ENCODE measurements at places on chromosomes 4 and X.

GRCh38 chr4:182863501-182863900 is 53.7 kb downstream of the DCTD start:
- DNase-seq = peak; percentile 25

DNA sequence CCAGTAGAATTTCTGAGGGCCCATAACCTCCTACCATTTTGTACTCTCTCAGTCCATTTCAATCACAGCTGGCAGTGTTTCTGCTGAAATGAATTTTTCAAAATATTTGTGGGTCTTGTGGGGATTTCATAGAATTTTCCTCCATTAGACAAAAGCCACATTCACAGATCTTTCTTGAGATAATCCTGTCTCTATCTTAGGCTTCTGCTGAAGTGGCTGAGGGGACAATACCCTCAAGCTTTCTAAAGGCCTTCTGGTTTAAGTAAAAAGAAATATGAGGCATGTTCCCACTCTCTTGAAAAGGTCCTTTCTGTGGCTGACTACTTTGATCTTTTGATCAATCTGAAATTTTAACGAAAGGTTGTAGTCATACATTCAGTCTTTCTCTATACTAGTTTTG is 1930.0 kb upstream of the AGA start:
- no peak for DNase-seq

- DNase-seq = no peak
Observed at GRCh38 chr4:109574443-109574850, 14.4 kb downstream of the MCUB start.

DNA sequence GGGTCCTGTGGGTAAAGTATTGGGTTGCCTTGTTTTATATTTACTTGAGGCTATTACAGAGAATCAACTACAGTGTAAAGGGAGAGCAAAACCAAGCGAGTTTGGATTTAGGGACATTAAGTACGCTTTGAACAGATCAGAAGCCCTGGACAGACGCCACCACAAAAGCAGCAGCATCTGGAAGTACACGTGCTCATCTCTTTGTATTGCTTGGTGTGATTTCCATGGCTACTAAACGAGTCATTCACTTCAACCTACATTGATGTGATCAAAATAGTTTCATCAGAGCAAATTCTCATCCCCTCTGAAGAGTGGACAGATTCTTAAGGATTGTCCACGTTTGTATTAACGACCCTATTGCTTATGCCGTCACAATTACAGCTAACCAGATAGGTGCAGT is 85.1 kb downstream of the SORBS2 start:
- no peak for DNase-seq

GRCh38 chrX:151880895-151881294 is 31.8 kb upstream of the MAGEA4 start:
- no peak for DNase-seq

GRCh38 chr4:61740886-61741285 is 540.8 kb downstream of the ADGRL3 start:
- DNase-seq = no peak

DNA sequence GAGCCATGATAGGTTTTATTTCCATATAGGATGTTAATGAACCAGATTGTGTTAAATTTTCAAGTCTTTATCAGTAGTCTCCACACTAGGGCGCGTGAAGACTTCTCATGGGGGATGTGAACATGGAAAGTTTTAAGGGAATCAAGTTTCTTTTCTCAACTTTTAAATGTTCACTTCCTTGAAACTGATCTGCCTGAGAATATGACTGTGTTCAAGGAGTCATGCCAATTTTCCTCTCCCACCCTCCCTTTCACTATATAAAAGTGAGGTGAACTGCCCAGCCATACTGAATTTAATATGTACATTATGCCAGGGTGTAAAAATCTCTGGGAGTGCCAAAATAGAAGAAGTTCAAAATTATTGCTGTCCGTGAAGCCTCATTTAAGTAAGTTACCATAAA is 30.4 kb upstream of the HPGDS start:
- DNase-seq = no peak

GRCh38 chrX:138669693-138670092 is 41.8 kb downstream of the FGF13 start:
- no peak for DNase-seq

DNA sequence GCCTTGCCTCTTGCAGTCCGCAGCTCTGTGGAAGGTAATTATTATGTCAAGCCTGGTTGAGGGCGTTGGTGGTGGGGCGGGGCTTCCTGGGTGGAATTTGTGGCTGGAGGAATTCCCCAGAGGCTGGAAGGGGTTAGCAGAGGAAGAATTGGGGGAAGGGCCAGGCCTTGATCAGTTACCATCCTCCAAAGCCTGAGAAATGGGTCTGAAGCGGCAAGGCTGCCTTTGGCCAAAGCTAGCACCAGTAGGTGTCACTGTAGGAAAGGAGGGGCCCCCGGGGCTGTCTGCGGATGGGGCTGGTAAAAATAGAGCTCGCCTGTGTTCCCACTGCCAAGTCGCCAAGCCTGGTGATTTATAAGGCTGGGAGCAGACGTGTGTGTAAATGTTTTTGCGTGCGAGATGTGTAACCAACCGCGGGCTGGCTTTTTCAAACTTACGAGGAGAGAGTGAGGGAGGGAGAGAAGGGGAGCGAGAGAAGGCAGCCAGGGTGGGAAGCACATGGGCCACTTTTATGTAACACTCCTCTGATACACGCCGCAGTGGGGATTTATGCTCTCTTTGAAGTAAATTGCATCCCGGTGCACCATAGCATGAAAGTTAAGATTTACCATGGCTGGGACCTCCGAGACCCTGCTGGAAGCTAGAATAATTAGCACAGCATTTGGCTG is 367.0 kb downstream of the BCOR start:
- DNase-seq = peak; percentile 53

DNA sequence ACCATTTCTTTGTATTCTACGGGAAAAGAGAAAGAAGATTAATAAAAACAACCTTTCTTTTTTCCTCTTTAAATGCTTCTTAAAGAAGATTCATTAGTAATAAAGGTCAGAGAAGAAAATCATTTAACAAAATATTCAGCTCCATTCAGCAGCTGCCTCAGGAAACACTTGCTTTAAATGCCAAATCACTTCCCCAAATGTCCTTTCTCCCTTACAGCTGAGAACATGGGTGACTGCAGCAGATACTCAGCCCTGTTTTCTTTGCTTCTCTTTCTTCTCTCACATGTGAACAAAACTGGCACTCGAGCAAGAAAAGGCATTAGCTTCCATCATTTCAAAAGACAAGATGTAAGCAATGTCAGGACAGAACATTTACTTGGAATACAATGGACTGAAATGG is 120.2 kb downstream of the INPP4B start:
- no peak for DNase-seq

DNA sequence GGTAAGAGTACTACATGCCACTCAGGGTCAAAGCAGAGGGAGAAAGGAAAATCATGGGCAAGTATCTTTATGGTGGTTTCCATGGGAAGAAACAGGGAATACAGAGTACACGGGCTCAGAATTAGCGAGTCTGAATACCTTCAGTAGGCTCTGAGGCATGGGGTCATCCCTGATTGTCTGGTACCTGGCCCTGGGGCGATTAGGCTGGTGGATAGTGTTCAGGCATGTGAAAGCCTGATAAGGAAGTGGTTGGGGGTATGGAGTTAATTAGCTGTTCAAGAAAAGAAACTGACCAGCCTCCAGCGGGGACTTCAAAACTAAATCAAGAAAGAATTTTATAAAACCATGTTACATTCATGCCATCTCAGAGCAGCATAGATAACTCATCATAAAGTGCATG is 518.8 kb downstream of the RAB28 start:
- DNase-seq = no peak

DNA sequence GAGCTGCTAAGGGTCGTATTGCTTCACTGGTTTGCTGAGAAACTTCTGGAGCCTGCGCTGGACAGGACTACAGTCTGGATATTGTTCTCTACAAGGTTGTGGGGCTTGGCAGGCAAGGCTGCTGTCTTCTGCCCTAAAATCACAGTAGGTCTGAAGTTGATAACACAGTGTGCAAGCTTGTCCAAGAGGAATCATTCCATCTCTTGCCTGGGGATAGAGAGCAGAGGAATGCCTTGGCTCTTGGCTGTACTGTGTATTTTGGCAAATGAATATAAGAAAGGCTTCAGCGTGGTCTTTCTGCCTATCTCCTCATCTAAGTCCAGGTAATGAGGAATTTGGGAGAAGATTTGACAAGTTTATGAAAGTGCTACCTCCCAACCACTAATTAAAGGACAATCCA is 9.4 kb upstream of the RASL11B start:
- DNase-seq = no peak

- no peak for DNase-seq
Observed at GRCh38 chr4:54661169-54661568, 3.4 kb downstream of the KIT start.

DNA sequence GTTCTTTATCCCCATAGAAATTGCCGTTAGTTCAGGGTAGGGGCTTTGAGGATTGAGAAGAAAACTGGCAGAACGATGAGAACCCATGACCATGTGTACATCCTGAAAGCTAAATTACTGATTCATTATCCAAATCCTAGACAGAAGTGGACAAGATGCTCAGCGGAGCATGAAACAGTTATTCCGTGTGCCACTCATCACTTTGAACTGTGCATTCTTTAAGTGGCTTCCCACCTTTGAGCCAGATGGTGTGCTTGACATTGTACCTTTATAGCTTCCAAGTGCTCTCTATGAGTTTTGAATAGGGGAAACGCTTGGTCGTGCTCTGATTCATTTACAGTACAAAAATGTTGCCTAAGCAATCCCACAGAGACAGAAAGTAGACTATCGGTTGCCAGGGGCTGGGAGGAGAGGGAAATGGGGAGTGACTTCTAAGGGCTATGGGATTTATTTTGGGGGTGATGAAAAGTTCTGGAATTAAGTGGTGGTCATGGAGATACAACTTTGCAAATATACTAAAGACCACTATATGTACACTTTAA is 100.0 kb downstream of the DOCK11 start:
- no peak for DNase-seq

DNA sequence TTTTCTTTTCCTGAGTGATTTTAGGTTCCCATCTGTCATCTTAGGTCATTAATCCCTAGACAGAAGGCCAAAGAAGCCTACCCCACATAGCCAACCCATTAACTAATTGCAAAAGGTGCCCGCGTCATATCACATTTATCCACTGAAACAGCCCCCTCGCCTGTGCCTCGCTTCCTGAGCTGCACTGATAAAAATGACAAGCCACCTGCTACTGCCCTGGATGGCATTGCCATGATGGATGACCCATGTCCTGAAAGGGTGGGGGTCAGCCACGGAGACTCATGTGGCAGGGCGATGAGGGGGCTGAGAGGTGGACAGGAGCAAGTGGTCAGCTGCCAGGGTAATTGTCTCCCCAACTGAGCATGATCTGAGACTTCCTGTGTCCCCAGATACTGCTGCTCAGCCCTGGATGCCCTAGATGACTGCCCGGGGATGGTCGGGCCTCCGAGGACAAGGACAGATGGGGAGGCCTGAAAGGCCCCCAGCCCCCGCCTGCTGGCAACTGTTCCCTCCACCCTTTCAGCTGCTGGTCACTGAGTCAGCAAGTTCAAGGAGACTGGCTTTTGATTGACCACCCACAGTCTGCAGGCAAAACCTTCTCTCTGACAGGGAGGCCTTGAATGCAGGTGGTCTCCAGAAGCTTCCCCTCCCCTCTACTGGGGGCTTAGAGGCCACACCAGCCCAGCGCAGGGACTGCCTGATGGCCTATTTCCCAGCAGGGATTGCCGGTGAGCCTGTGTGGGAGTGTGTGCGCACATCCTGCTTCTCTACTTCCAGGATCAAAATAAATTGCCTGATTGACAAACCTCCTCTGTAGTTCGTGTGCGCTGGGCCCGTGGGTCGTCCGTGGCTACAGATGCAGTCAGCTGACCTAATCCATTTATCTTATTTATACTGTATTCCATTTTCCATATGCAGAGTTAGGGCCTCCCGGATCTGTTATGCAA is 496.3 kb downstream of the BCOR start:
- no peak for DNase-seq

DNA sequence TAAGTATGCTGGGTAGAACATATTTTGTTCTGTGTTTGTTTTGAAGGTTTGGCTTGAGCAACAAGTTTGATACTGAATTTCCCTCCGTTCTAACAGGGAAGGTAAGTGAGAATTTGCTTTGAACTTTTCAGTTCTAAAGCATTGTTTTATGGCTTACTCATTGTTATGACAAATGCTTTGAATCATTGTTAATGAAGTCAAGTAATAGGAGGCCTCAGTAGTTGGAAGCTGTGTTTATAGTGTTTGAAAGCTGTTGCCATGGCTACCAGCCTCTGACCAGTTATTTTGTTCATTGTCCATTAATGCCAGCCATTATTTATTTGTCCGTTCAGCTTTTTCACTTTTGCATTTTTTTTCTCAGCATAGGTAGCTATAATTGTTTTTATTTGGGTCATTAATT is 14.4 kb downstream of the CHIC1 start:
- DNase-seq = no peak

All from CD4-positive, alpha-beta T cell treated with Interleukin-15 for 1 hour (primary cell).